ENCODE measurements at places on chromosomes 2 and 18.

- ATAC-seq: peak; percentile 58
These were observed 14.1 kb downstream of the MSGN1 start for GRCh38 chr2:17830053-17831034.

DNA sequence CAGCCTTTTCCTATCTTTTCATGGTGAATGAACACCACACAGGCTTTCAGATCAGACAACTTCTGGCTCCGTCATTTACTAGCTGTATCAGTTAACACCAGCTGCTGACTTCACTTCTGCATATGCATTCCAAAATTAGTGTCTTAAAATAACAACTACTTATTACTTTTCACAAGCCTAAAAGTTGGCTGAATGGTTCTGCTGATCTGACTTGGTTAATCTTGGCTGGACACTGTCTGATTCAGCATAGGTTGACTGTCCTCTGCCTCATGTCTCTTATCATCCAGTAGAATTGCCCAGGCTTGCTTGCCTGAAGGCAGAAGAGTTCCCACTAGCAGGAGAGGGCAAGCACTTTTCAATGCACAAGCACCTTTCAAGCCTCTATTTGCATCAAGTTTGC, 72.7 kb downstream of the MARCHF4 start:
- ATAC-seq: no peak

DNA sequence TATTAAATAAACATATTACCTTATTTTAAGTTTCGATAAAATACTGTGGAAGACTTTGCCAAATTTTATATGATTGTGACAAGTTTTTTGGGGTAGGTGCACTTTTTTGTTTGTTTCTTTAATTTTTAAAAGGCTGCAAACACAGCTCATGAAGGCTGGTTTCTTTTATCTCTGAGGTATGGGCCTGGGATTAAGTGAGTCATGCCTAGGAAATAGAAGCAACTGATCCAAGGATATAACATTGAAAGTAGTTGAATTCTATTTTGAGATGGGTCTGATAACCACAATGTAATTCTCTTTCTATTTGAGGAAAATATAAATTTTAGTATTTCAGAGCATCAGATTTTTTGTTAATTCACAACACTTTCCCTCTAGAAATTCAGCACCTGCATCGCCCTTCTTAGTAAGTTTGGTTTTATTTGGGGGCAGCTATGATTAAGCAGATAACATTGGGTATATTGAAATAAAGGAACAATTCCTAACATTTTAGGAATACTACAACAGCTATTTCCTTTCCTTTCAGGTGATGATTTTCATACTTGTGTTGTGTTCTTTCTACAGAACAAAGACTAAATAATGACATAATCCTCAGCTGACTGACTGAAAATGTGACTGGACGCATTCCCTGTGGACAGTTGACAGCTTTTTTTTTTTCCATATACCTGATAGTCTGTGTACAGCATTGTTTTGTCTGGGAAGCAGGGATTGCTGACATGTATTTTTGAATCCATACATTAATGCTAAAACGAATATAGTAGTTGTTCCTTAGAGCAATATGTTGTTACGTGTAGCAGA, 16.8 kb downstream of the RBM45 start:
- ATAC-seq: no peak

DNA sequence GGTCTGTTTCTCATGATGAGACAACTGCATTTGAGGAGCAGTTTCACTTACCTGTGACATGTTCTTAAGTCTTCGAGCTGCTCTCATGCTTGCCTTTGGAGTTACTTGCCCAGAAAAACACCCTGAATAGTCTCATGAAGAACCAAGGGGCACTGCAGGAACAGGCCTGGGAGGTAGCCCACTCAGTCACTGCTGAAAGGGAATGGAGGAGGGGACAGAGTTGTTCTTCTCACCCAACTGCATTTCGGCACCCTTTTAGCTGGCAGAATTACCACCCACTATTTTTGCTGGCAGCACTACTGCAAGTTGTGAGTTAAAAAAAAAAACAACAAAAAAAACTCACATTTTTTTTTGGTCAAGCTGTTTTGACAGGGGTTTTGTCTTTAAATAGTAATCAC, 181.9 kb downstream of the PTPRM start:
- ATAC-seq: no peak

DNA sequence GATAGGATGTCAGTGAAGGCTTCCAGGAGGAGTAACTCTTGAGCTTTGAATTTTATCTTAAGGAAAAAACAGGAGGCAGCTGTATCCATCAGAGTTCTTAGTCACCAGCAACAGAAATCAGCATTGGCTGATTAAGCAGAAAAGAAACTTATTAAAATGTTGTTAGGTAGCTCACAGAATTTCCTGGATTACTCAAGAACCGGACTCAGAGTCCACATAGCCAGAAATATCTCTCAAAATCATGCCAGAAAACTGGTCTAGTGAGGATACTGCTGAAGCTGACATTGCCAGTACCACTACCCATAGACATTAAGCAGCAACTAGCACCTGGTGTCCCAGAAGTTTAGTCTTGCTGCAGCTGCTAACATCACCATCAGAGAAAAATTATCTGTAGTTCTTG, 10.1 kb upstream of the AFTPH start:
- no peak for ATAC-seq

DNA sequence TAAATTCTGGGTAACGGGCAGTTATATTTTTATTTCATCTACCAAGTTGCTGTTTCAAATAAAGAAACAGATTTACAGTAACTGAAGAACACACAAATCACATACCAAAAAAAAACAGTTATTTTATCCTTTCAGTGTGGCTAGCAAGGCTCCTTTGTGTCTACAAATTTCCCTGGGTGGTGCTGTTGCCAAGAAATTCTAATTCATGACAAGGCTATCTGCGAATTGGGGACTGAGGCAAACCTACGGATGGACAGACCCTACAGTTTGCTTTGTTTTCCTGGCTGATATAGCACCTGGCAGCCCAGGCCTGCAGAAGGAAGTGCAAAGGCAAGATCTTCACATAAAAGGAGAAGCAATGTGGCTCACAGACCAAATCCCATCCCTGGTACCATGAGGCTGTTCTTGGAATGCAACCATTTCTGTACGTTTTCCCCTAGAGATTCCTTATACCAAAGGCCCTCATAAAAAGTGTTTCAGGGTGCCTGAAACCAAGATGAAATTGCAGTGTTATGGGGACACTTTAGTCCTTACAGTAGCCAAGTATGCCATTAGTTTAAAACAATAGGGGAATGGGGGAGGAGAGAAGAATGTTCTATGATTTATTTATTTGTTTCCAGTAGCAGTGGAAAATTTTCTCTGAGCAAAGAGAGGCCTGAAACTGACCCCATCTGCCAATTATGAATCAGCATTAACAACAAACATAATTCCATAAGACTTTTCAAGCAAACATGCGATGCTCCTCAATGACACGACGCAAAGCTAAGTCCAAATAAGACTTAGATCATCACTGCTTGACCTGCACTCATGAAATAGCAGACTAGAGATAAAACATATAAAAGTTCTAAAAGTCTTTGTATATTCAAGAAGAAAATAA, 4.3 kb downstream of the KLF7 start:
- no peak for ATAC-seq

DNA sequence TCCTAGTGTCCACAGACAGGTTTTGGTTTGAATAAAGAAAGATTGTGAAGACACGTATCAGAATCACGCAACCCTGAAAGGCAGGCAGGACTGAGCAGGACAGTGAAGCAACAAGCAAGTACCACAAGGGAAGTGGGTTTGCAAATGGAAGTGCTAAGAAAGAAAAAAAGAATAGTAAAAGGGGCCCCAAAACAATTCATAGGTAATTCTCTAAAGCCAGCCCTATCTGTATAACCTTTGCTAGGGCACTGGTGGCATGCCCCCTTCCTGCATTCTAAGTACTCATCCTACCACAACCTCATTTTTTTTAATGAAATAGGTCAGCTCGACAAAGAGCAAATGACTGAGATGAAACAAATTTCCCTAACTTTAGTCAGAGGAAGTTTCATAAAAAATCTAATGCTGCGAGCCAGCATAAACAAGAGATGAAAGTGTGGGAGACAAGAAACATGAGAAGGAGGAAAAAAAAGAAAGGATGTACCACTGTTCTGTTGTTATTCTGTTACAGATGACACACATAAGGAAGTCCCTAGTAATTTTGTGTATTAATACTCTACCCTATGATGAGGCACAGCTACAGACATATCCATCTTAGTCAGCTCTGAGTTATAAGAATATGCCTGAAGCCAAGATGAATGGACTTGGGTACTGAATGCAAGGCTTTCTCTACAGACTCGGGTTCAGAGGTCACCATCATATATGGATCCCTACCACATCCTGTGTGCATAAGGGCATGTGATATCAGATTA, 32.2 kb downstream of the IKZF2 start:
- peak; percentile 90 for ATAC-seq

GRCh38 chr2:165560377-165560988, 91.0 kb downstream of the CSRNP3 start:
- ATAC-seq: no peak

- ATAC-seq: no peak
These were observed 8.1 kb downstream of the SIX2 start for GRCh38 chr2:45000921-45001868.

DNA sequence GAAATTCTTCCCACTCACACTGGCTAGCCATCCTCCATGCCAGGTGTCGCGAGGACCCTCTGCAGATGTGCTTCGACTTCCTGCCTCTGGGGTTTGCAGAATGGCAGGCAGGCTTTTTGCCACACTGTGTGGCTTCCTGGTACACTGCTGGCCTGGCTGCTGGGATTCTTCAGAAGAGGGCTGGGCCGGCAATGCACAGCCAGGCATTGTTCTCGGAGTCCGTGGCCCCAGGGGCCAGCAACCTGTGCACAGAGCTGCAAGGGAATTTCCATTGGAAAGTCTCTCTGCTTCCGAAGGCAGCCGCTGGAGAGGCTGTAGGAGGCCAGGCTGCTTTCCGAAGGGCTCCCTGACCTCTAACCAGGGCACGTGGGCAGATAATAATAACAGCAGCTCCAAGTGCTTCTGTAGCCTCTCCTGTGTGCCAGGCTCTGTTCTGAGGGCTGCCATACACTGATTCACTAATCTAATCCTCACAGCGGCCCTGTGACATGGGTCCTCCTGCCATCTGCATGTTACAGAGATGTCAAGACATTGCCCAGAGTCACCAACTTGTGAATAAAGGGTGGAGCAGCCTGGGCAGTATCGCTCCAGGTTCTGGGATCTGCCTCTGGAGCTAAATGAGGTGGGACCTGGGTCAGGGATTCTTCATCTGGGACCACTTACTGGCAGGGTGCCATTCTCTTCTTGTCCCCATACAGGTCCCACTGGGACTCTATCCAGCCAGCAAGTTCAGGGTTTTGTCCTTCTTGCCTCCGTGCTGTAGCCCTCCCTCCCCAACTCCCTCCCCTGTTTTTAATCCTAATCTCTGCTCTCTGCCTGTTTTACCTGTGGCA, 5.0 kb downstream of the LDLRAD4 start:
- no peak for ATAC-seq

DNA sequence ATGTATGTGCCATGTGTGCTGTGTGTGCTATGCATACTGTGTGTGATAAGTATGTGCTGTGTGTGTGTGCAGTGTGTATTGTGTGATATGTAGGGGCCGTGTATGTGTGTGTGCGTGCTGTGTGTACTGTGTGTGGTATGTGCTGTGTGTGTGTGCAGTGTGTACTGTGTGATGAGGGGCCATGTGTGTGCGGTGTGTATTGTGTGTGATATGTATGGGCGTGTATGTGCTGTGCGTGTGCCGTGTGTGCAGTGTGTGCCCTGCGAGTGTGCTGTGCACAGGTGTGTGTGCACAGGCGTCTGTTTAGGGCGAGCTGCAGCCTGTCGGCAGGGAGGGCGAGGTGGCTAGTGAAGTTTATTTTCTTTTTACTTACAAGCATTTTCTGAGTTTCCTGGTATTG, 16.1 kb downstream of the SNORC start:
- no peak for ATAC-seq

DNA sequence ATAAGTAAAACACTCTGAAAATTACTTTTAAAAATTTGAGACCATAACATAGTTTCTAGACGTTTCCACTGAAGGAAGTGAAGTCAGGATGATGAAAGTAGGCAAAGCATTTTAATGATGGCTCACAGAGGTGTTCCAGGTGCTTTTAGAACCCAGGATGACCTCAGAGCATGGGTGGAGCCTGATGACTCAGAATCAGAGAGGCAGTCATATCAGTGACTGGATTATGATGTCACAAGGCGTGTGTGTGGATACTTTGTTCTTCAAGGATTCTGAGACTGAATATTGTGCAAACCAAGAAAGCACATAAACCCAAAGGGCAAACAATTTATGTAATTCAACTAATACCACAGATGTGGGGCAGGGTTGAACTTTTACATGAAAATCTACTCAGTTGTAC, 208.0 kb upstream of the FBXO11 start:
- peak; percentile 81 for ATAC-seq

GRCh38 chr2:190062053-190062452, 476 bp downstream of the MSTN start:
- ATAC-seq: no peak

- no peak for ATAC-seq
These were observed 319.8 kb downstream of the TDRD15 start for GRCh38 chr2:21443494-21444105.

GRCh38 chr2:150610670-150611279, 123.3 kb upstream of the RND3 start:
- no peak for ATAC-seq

GRCh38 chr2:149063177-149063576, 24.7 kb downstream of the LYPD6B start:
- ATAC-seq: no peak

DNA sequence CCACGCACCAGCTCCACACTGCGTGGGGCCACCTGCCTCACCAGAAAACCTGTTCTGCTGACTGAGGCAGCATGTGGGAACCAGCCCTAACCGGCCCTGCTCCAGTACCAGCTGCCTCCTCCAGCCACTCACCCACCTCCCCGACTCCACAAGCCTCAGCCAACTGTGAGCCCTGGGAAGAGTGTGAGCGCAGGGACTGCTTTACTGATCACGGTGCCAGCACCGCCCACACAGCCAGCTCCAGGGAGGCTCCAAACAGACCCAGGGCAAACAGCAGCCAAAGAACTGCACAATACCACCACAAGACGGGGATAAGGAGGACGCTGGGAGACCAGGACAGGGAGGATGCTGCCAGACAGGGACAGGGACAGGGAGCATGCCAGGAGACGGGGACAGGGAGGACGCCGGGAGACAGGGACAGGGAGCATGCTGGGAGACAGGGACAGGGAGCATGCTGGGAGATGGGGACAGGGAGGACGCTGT, 28.4 kb downstream of the EIPR1 start:
- no peak for ATAC-seq

- no peak for ATAC-seq
These were observed at the start of gene AGXT for GRCh38 chr2:240868286-240869108. AGXT (plus strand) TSS chr2:240868824; CDS start chr2:240868866, 42 bp downstream.

DNA sequence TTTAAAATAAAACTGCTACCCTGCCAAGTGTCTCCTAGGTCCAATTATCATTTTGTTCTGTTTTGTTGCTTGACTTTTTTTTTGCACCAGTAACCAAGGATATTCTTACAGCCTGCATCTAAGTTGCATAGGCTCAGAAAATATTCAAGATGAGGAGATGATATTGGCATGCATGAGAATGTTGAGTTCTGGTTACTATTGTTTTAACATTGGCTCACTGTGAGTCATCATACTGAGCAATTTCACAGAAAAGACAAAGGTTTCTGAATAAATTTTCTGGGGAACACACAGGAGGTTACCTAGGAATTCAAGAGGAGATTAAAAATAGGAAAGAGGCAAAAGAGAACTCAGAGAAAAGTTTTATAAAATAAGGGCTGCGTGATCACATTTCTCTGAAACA, 84.8 kb upstream of the POU3F3 start:
- no peak for ATAC-seq

Measured in activated T-helper 17 cell treated with anti-CD3 and anti-CD28 coated beads, Interleukin-2, amount 50 U/mL, for 72 hours (primary cell).